Mesothelial cell of epicardium (in vitro differentiated cells): ENCODE measurements at places on chromosomes 4 and X.

DNA sequence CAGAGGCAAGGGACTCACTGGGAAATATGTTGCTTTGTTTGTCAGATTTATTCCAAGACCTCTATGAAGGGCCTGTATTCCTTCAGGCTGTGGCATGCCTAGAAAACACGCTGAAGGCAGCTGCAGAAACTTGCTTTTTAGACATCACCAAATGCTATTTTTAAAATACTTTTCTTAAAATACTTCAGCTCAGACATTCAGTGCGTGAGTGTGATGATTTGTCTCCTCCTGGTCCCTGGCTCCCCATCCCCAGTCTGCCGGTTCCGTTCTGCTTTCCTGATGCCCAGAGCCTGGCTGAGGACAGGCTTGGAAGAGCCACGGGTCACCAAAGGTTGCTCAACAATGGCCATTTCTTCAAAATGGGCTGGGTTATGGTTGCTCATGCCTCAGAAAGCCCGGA lies 55.0 kb downstream of the PSAPL1 start:
- no peak for DNase-seq

DNA sequence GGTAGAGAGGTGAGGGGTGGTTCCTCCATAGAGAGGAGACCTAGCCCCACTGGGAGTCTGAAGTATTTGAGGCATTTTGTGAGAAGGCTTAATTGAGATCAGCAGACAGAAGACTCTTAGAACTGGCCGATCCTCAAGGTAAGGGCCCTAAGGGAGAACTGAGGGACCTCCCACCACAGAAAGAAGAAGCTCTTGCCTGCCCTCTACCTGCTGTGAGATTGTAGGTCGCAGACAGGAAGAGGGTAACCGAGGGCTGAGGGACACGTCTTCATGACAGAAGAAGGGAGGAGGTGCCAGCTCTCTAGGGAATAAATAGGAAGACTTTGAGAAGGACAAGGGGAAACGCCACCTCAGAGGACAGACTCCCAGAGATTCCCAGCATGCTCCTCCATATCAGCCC lies 24.1 kb upstream of the MAGEC1 start:
- DNase-seq = no peak

DNA sequence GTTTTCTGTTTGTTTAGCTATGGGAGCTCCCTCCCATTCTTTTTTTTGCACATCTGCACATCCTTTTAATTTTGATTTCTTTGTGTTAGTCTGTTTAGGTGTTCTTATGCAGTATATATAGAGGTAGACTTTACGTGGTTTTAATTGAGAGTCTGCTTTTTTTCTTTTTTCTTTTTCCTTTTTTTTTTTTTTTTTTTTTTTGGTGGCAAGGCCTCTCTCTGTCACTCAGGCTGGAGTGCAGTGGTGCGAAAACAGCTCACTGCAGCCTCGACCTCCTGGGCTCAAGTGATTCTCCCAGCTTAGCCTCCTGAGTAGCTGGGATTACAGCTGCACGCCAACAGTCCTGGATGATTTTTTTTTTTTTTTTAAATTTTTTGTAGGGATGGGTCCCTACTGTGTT lies 68.2 kb downstream of the FAM193A start:
- no peak for DNase-seq

- DNase-seq = no peak
These were observed 32.5 kb upstream of the FGFR3 start for GRCh38 chr4:1760521-1761071.

- no peak for DNase-seq
These were observed 11.9 kb upstream of the HS3ST1 start for GRCh38 chr4:11440481-11441193.

- DNase-seq = no peak
These were observed 91.2 kb downstream of the FAM53A start for GRCh38 chr4:1592709-1593417.

- DNase-seq = no peak
These were observed 246.5 kb downstream of the RAPGEF2 start for GRCh38 chr4:159349332-159349731.

- no peak for DNase-seq
These were observed 95.8 kb downstream of the ATXN3L start for GRCh38 chrX:13223868-13224567.

DNA sequence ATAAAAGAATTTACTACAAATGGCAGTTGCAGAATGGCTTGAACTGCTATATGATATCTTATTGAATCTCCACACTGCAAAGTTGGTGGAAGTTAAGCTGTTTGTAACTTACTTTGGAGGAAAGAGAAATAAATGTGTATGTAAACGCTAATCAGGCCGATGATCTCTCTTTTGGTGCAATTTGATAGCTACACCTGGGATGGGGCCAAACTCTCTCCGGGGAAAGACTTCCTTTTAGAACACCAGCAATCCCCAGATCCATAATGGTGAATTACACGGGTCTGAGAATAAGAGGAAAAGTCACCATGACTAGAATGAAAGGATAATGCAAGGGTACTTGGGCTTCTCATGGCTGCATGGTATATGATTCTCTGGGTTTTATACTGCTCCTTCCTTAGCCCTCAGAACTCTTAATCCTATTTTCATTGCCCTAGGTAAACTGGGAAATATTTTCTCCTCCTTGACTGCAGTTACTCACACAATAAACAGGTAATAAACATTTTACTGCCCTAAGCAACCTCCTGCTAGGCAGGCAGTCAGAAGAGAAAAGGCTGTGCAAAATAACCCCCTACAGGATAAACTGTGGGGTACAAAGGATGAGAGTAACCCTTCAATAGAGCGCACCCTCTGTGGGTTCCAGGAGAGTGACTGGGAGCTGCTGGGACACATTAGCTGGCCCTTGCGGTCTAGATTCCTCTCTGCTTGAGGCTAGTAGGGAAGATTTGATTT lies 109.3 kb downstream of the MGST2 start:
- DNase-seq = no peak

GRCh38 chrX:43108828-43109227 lies 330.9 kb upstream of the PPP1R2C start:
- no peak for DNase-seq

DNA sequence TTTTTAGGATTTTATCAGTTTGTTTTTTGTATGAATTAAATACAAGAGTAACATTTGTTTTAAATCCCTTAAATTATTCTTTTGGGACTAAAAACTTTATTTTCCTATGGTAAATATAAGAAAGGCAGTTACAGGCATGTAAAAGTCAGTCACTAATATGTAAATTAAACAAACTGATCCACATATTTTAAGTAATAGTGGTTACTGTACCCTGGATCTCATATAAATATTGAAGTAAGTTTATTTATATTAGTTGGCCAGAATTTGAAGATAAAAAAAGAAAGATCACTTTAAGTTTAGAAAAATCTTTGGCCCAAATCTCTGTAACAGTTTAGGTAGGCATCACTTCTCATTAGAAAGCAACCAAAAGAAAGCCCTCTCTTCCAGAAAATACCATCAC lies 45.8 kb downstream of the LDB2 start:
- no peak for DNase-seq

DNA sequence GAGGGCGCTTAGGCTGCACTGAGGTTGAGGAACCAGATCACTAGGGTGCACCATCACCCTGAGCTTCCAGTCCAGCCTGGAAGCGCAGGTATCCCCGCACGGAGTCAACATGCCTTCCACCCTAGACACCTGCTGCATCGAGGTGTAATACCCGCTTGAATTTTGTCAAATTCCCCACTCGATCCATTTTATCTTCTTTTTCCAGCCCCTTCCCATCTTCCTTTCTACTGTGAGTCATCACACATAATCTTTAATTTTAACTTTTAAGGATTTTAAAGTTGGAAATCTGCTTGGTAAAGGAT lies 821 bp downstream of the PLK4 start:
- DNase-seq = no peak

DNA sequence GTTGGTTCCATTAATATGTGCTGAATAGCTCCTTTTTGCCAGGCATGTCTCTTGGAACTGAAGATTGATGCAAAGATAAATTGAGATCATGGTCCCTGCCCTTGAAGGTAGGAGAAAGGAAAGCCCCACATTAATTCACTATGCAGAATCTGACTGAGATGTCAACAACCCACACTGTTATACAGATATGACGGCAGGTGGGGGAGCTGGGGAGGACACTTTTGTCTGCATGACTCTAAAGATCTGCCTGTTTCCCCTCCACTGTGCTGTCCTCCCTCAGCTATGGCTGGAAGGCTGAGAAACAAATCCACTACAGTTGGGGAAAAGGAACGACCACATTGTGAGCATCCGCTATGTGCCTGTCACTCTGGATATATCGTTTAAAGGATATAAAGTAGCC lies 36.3 kb upstream of the IGFBP7 start:
- DNase-seq = no peak

DNA sequence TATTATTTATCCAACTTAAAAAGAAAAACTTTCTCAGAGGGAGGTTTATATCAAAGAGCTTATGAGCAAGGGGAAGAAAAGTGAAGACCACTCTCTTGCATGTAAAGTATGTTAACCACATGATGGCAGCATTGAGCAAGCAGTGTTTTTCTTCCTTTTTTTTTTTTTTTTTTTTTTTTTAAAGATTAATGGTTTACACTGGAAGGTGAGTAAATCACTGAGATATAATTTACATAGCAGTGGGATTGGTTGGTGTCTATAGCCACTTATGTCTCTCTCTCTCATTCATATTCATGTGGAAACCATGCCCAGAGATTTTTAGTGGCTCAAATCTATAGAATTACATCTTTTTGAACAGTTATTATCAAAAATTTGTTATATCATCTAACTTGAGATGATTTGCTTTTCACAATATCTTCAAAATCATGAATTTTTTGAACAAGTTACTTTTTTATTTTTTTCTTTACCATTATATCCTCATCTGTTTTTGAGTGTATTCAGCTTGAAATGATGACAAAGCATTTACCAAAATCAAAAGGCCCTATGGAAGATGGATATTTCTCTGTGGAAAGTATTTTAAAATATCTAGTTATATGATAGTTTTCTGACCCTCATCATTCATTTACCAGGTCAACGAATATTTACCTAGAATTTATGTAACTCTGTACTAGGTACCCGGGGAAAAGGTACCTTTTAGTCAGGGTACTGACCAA lies 31.6 kb downstream of the MTHFD2L start:
- DNase-seq = no peak

DNA sequence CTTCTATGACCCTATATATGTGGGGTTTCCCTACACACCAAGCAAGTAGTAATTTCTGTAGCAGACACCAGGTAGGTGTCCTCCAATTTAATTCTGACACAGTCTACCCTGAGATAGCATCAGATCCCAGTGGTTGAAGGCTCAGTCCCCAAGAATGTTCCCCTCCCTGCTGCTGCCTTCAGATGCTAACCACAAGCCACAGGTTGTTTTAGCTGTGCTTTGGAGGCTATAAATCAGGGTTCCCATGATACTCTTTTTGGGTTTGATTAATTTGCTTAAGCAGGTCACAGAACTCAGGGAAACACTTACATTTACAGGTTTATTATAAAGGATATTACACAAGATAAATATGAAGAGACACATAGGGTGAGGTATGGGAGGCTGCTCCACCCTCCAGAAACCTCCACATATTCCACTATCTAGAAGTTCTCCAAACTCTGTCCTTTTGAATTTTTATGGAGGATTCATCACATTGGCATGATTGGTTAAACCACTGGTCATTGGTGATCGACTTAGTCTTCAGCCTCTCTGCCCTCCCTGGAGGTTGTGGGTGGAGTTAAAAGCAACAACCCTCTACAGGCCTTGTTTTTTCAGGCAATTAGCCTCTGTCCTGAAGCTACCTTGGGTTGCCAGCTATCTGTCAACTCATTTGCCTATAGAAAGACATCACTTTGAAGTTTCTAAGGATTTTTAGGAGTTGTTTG lies 50.8 kb downstream of the GRIA2 start:
- no peak for DNase-seq

- DNase-seq = no peak
These were observed 42.9 kb upstream of the DDX60 start for GRCh38 chr4:168361365-168362024.

GRCh38 chr4:1695913-1696312 lies 11.8 kb upstream of the FAM53A start:
- DNase-seq = no peak

DNA sequence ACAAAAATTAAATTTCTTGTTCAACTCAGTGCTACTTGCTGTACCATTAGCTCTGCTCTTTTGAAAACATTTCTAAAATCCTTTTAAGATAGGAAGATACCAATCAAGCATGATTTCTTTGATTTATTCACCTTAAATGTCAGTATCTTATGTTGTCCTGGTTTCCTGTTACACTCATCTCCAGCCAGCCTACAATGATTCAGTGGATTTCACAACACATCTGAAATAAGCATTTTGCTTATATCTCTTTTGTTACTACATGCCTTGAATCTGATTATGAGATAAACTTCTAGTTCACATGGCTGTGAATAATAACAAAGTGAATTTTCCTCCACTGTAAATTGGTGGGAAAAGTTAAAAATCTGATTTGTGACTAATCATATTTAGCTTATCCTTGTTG lies 112.5 kb upstream of the BMP3 start:
- no peak for DNase-seq

DNA sequence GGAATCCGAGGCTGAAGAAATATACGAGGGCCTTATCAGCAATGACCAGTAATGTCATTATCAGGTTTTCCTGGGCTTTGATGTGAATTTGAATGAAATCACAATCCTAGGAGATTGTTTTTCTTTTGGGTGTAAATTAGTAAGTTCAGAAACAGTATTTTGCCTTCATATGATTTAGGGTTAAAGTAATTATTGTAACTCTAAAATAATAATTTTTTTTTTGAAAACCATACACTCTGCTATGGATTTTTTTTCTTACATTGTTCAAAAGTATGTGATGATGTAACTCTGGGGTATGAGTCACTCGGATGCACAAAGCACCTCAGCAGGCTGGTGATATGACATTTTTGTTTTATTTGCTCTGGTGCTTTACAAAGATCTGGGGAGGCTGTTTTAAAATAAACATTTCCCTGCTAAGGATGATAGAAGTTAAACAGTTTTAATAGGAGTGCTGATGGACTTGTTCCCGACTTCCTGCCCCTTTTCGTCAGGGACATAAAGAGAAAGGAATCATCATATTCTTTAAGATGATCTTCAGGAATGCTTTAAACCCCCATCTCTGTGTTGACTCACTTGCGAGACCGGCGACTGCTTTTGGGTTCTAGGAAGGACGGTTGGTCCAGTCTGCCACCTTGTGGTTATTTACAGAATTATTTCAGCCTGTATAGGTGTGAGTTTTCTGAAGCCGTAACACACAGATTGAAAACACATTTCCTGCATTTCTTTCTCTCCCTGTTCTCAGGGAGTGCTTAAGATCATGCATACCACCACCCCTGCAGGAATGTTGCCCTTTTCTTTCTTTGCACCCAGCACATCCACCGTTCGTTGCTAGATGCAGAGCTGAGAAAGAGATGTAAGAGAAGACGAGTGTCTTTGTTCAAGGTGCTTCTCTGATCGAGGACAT lies 72.5 kb downstream of the RAPGEF2 start:
- peak; percentile 49 for DNase-seq

- no peak for DNase-seq
These were observed 614.4 kb upstream of the NR3C2 start for GRCh38 chr4:149056615-149057014.
